ENCODE measurements at places on chromosomes 3 and 15.

- no peak for DNase-seq
Measured at GRCh38 chr3:24086617-24087404, 141.7 kb downstream of the NR1D2 start.

DNA sequence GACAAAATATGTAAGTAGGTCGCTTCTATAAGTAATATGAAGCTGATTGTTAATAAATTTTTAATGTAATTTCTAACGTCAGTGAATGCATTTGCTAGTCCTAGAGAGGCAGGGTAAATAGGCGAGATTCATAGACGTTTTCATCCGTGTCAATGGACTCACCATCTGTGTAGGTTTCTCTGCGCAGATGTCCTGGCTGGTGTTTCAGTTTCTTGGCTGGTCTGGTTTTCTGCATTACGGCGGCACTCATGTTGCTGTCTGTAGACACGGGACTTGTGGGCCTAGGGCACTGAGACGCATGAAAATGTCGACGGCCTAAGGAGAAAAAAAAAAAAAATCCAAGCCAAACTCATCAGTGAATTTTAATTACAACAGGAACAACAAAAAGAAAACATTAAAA lies 1153.3 kb downstream of the ROBO1 start:
- no peak for DNase-seq

DNA sequence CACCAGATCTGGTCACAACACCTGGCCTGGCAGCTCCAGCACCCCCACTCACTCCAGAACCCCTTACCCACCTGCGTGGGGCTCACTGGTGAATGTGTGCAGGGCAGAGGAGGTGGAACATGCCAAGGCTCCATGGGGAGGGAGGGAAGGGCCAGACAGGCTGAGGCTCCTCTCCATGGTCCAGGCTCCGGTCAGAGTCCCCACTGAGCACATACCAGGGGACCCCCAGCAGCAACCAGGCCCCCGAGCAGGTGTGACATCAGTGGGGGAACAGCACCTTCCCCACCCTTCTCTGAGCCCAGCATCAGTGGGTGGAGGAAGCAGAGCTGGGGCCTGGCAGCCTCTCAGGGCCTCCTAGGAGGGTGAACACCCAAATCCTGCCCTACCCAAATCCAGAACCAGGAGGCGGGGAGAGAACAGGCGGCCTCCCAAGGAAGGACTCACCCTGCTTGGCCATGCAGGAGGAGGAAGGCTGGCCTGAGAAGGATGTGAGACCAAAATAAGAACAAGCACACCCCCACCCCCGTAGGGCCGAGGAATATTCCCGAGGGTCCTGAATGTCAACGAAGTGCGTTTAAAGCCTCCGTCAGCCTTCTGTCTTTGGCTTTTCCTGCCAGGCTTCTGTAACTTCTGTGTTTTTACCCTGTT lies 1.1 kb upstream of the GP9 start:
- DNase-seq, result no peak

DNA sequence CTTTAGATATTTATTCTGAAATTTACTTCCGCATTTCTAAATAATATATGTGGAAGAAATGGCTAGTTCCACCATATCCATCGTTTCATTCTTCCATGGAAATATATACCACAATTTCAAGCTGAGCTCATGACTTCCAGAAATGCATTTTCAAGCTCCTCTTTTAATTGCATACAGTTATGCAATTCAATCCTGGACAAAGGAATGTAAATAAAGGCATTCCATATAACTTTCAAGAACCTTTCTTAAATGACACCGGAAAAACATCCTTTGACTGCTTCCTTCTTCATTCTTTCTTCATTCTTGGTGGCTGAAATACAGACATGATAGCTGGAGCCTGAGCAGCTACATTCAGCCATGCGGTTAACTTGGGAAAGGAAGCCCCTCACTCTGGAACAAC lies 185.2 kb upstream of the GADL1 start:
- DNase-seq, result no peak

GRCh38 chr15:83166830-83167229 lies 40.8 kb downstream of the HDGFL3 start:
- no peak for DNase-seq

DNA sequence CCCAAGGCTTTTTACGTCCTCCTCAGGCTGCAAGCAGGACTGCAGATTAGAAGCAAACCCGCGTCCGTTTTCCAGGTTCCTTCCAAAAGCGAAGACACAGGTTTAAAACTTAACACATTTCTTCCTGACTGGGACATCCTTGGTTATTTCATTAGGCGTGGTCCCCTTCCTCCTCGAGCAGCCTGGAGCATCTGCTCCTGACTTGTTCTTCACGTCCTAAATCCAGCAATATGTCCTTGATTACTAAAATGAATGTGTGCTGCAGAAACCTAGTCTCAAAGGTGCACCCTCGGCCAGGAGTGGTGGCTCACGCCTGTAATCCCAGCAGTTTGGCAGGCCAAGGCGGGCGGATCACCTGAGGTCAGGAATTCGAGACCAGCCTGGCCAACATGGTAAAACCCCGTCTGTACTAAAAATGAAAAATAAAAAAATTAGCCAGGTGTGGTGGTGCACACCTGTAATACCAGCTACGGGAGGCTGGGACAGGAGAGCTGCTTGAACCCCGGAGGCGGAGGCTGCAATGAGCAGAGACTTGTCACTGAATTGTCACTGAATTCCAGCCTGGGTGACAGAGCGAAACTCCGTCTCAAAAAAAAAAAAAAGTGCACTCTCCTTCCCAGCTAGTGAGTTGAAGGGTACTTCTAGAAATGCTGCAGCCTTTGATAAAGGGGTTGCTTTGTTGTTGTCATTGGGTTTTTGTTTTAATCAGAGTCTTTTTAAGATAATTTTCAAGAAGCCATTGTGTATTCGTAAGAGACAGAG lies 842 bp upstream of the LRIG1 start:
- no peak for DNase-seq

DNA sequence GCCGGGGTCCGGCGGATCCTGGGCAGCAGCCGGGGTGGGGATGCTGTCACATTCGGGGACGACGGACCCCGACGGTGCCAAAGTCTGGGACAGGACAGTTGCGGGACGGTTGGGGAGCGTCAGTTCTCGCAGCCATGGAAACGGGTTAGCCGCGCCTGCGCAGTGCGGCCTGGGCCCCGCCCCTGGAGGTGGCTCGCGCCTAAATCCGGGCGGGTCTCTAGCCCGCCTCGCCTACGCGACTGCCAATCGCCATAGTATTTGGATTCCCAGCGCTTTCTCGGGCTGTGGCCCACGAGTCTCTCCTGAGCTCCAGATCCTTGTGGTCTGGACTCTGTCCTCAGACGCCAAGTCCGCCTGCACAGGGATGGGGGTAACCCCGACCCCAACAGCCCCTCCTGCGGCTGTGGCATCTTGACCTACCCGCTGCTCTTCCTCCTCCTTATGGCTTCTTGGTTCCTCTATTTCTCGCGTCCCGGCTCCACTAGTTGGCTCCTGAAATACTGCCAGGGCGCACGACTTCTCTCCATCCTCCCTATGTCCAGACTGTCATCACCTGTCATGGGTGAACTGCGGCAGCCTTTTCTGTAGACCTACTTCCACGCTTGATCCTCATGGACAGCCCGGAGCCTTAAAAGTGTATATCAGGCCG lies at the start of gene ZMYND10:
Gene ZMYND10, minus strand, starts transcription at position 147 of the 649 bp plus-strand sequence. CDS start 153 bp downstream, outside the sequence.
- DNase-seq, result peak; percentile 87

- no peak for DNase-seq
Measured at GRCh38 chr3:49456466-49456865, 13.6 kb upstream of the DAG1 start.

- peak; percentile 29 for DNase-seq
Measured at GRCh38 chr15:88834211-88834812, 31.1 kb downstream of the ACAN start.

Measured in activated CD4-positive, alpha-beta T cell treated with anti-CD3 and anti-CD28 coated beads, Interleukin-10, Interleukin-2, amounts not matched to agents 100 ng/mL and 50 ng/mL, durations not matched to agents 16 hours and 8 hours (primary cell).